Left kidney (tissue), 8 donors: ENCODE measurements at places on chromosomes 16 and 17. TPM values are rescaled to one million over a fixed set of nuclear protein-coding genes. Genes with fewer than 3 reads are reported as not detected.

DNA sequence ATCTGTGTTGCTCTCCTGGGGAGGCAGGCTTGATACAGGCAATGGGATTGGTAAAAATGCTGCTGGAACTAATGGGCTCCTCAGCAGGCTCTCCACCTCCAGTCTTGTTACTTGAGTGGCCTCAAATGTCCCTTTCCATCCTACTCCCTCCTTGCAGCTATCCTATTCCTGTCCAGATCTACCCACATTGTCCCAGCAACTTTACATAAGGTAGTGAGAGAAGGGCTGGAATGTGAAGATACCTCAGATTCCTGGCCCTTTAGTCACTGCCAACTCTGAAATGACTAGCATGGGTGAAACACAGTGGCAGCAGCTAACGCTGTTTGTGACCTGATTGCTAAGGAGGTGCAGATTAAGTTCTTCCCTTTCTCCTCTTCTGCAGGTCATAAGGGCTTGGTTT is 210.1 kb upstream of the HS3ST4 start:
- DNase-seq, result no peak

DNA sequence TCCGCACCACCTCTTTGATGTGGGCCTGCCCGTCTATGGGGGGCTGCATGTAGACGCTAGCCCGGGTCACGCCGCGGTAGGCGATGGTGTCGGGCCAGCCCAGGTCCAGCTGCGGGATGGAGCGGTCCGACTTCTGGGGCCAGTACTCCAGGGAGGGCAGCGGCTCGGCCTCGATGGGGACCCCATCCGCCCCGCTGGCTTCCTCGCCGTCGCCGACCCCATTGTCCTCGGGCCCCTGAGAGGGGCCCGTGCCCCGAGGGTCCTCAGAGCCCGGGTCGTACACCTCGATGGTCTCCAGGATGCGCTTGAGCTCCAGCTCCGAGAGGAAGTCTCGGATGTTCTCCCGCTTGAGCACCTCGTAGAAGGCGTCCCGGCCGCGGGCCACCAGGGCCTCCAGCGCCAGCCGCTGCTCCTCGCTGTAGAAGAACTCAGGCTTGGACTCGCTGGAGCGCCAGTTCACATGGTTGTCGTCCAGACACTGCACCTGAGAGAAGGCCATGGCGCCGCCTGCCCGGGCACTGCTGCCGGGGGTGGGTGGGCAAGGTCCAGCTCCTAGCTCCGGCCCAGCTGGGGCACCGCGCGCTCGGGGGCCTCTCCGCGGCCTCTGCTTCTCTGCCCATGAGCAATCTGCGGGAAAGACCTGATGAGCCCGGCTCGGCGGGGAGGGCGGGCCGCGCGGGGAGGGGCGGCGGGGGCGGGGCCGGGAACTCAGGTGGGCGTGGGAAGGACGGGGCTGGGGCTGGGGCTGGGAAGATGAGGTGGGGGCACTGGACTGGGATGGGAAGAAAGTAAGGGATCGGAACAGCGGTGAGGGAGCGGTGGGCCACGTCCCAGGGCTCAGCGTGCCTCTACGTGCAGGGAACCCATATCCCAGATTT is 782 bp downstream of the FAM83G start:
- peak; percentile 37 for DNase-seq

DNA sequence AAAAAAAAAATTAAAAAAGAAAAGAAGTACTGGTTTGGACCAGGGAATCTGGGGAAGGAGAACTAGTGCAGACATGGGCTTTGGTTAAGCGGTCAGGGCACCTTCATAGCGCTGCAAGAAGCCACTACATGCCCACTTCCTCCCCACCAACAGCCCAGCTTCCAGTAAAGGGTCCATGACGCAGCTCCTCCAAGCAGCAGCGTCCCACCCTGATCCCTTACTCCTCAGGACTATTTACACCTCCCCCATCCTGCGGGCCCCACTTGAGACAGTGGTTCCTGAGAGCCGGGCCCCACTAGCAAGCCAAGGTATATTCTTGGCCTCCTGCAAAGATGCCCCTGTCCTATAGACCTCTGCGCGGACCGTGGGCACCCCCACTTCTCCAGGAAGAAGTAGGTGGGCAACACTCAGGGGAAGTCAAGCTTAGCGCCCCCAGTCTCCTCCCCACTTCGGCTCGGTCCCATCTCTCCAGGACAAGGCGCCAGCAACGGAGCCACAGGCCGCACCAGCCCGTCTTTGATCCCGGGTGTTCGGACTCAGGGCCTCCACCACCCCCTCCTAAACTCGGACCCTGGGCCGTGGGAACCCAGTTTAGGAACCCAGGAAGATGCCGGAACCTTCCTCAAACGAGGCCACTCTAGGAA is 913 bp upstream of the PRR14 start:
- DNase-seq, result no peak

GRCh38 chr16:69404275-69404805 is 18.5 kb upstream of the TERF2 start:
- DNase-seq, result no peak

DNA sequence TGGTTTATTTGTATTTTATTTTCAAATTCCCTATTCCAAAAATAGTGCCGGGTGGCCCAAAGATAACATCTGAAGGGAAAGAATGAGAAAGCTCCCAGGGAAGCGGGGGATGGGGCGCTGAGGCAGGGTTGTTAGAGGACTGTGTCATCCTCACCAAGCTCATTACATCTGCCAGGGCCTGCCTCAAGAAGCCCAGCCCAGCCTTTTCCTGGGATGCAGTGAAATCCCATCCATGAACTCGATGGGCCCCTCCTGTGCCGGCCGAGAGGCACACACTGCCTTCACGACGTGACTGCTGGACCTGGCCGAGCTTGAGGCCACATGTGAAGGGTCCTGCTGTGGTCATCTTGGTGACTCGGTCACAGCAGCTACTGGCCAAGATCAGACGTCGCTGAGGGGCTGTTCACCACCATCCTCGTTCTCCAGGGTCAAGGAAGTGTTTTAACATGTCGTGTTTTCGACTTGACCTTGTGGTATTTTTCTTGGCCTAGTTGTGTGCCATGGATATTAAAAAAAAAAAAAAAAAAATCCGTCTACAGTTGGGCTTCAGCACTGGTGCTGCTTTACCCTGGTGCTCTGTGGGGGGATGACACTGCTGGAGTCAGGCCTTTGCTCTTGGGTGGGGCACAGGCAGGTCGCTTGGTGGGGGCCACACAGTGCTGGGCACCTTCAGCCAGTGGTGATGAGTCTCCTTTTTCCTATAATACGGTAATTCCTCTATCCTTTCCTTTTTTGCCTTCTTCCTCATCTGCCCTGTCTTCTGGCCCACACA is 4.9 kb downstream of the TIMM22 start:
- no peak for DNase-seq

DNA sequence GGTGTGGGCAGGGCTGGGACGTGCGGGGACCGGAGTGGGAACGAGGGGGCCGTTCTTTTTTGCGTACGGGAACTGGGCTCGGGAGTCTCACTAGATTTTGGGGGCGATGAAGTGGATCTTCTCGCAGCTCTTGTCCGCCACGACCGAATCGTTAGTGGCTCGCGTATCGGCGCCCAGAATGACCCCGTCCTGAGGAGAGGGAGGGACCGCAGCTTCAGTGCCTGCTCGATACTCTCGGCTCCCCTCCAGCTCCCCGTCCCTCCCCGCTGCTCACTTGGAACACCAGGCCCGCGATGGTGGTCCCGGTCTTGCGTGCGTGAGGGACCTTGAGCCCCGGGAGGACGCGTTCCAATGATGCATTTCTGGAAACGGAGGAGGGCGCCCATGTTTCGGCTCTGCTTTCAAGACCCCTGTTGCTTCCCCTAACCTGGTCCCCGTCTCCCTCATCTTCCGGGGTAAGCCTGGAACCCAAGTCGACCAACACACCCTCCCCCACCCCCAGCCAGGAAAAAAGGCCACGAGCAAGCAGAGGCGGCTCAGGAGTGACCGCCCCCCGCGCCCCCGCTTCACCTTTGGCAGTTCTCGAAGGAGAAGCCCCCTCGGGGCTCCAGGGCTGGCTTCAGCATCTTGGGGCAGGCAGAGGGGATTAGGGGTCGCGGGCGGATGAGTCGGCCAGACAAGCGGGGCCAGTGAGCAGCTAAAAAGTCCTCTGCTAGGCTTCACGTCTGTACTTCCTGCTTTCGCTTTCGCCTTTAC is at the start of gene PSMB10:
Gene PSMB10 (minus strand): TSS at position 727 of the 756 bp plus-strand sequence. CDS start 101 bp downstream, at position 626.
- DNase-seq, result peak; percentile 26

DNA sequence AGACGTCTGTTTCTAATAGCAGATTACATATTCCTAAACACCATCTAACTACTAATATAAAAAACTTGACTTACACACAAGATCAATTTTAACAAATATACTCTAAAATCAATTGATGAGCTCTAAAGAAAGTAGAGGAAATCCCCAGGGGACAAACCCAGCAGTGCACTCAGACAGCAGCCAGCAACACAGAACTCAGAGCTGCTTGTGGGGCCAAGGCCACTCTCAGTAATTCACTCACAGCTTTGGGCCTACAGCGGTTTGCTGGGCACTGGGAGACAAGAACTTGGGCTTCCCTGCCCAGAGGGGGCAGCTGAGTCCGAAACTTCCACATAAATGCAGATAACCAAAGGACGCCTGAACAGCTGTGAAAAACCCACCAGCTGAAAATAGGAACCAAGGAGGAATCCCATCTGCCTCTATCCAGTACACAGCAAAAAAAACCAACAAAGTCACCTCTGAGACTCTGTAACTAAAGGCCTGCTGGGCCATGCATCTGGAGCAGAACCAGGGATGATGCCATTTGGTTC is 21.4 kb downstream of the NPLOC4 start:
- no peak for DNase-seq

GRCh38 chr17:77476931-77477805 is 336.4 kb downstream of the SEC14L1 start:
- no peak for DNase-seq

DNA sequence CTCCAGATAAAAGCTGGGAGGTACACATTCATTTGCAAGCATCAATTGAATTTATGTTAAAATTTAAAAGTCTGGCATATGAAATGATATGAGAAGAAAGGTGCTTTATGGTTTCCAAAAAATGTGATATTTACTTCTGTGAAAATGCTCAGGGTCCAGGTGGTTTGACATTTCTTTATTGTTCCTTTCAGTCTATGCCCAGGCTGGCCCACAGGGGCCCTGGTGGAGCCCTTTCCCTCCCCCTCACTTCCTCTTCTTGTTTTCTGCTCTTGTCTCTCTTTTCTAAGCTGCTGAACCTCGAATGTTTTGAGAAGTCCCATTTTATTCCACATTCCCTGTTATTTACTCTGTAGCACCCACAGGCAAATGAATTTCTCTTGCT is 127.8 kb downstream of the HS3ST3B1 start:
- DNase-seq, result no peak

GLTPD2 gene
- polyA plus RNA-seq, result 4.1 TPM

PRSS33 gene
- 0.20 TPM for polyA plus RNA-seq

SOCS1 gene
- 4.0 TPM for polyA plus RNA-seq
